Activated CD4-positive, alpha-beta T cell treated with anti-CD3 and anti-CD28 coated beads for 36 hours (primary cell): ENCODE measurements at places on chromosomes 6 and 20. TPM values are rescaled to one million over a fixed set of nuclear protein-coding genes. Genes with fewer than 3 reads are reported as not detected.

DNA sequence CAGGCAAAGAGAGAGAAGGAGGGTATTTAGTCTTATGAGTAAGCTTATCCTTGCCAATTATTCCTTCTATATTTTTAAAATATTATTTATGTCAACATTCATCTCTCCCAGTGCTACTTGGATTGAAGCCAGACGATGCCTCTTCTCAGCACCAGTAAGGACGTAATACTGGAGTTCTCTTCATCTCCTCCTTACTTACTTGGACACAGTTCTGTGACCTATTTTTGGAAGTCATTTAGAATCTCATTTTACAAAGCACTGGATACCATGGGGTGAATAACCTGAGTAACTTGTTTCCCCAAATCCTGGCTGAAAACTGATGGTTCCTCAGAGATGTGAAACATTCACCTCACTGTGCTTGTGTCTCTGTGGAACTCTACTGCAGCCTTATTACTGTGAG, 137.4 kb upstream of the LAMP5 start:
- H3K36me3 ChIP-seq = no peaks in the 10 kb centered on the region
- no peak overlapping the region for H3K27ac ChIP-seq
- no peaks in the 10 kb centered on the region for H3K27me3 ChIP-seq
- no peaks in the 10 kb centered on the region for H3K4me1 ChIP-seq

GRCh38 chr6:41757931-41758640, 10.9 kb upstream of the PGC start:
- no peak overlapping the region for H3K4me3 ChIP-seq
- H3K27ac ChIP-seq = no peak overlapping the region
- H3K4me1 ChIP-seq = no peaks in the 10 kb centered on the region
- H3K27me3 ChIP-seq = no peaks in the 10 kb centered on the region
- DNase-seq = no peak

DNA sequence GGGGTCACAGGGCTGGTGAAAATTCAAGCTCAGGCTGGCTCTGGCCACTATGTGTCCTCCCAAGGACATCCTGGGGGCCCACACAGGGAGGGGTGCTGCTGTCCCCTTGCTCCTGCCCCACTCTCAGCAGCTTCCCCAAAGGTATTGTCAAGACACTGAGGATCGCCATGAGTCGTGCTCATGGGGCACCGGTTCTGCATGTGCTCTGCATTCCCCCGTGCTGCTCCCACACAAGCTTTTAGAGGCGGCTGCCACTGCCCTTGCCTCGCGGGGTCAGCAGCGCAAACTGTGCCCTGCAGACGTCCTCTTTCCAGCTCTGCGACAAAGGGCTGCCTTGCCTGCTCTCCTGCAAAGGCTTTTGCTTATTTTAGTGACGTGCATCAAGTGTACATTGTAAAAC, 179.8 kb downstream of the ERMARD start:
- no peaks in the 10 kb centered on the region for H3K36me3 ChIP-seq
- H3K4me3 ChIP-seq = no peak overlapping the region
- H3K4me1 ChIP-seq = no peaks in the 10 kb centered on the region
- peaks cover 7% of the 10 kb centered on the region for H3K27me3 ChIP-seq

- H3K4me1 ChIP-seq = no peaks in the 10 kb centered on the region
- H3K36me3 ChIP-seq = no peaks in the 10 kb centered on the region
- H3K27me3 ChIP-seq = no peaks in the 10 kb centered on the region
- no peak overlapping the region for H3K27ac ChIP-seq
- no peak overlapping the region for H3K4me3 ChIP-seq
- DNase-seq = no peak
Observed at GRCh38 chr6:147776631-147777213, 268.2 kb downstream of the SAMD5 start.

- H3K27me3 ChIP-seq = no peaks in the 10 kb centered on the region
- H3K4me3 ChIP-seq = peak overlapping the region; percentile 94
- peaks cover 57% of the 10 kb centered on the region for H3K4me1 ChIP-seq
- H3K36me3 ChIP-seq = no peaks in the 10 kb centered on the region
- H3K27ac ChIP-seq = peak overlapping the region; percentile 88
Observed at GRCh38 chr6:109008537-109009235, 86.0 kb downstream of the SESN1 start.

GRCh38 chr6:26471970-26472369, 14.2 kb downstream of the BTN2A1 start:
- DNase-seq = no peak
- H3K4me1 ChIP-seq = peaks cover 35% of the 10 kb centered on the region
- H3K27me3 ChIP-seq = no peaks in the 10 kb centered on the region
- no peak overlapping the region for H3K4me3 ChIP-seq
- H3K27ac ChIP-seq = peak overlapping the region; percentile 100
- H3K36me3 ChIP-seq = peaks cover 52% of the 10 kb centered on the region

GRCh38 chr20:62892348-62893304, 31.0 kb upstream of the TCFL5 start:
- no peak overlapping the region for H3K4me3 ChIP-seq
- H3K4me1 ChIP-seq = peaks cover 28% of the 10 kb centered on the region
- no peak overlapping the region for H3K27ac ChIP-seq
- H3K27me3 ChIP-seq = no peaks in the 10 kb centered on the region

Gene PGC
- total RNA-seq = not detected

Gene RAET1L
- not detected for total RNA-seq

Gene BPIFB4
- total RNA-seq = not detected
